Inflammatory macrophage (primary cell): ENCODE measurements at places on chromosomes 3 and 15.
A peak's percentile ranks its signal among the peaks of the same experiment; 100 is the strongest.

DNA sequence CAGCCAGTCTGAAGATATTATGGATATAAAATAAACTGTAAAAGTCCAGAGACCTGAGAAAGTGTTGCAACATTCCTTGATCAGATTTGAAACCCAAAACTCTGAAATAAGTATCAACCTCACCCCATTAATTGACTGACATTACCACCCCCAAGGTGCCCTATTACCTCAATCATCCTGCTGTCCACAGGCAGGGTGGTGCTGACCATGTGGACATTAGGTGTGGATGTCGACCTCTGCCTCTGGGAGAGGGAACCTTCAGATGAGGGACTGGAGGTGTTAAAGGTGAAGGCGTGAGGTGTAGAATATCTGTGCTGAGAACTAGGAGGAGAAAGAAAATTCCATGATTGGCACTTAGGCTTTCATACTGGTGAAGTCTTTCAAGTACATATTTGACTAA is 47.1 kb downstream of the MKRN2 start:
- no peak for DNase-seq

DNA sequence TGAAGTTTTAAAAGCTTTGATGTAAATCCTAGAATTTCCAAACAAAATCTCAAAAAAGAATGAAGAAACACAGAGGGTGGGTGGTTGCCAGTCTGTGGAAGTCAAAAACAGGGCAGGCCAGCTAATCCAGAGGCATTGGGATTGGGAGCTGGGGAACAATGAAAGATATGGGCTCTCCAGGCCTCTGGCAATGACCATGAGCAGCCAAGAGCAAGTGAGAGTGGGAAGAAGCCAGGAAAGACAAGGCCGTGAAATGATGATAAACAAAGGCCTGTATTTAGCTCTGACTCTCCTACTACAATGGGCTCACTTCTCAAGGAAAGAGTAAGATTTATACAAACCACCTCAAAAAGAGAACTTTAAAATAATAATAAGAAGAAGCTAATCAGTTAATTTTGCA is 248.5 kb downstream of the ZMAT3 start:
- DNase-seq: no peak

DNA sequence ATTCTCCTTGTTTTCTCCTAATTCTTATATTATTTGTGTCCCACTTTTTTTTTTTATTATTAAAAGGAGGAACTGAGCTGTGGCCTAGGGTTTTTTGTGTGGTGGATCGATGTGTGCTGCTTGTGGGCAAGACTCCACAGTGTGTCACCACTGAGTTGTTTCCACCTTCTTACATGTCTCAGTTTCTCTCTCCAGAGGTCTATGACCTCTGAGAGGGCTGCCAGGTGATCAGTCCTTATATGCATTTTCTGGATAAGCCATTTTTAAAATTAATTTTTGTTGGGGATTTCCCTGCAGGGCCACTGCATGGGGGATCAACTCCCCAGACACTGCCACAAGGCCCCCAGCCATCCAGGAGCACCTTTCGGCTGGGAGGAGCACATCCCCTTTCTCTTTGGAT is 27.8 kb downstream of the IQCF6 start:
- no peak for DNase-seq

GRCh38 chr15:58010983-58011382 is 54.5 kb downstream of the ALDH1A2 start:
- DNase-seq: no peak

DNA sequence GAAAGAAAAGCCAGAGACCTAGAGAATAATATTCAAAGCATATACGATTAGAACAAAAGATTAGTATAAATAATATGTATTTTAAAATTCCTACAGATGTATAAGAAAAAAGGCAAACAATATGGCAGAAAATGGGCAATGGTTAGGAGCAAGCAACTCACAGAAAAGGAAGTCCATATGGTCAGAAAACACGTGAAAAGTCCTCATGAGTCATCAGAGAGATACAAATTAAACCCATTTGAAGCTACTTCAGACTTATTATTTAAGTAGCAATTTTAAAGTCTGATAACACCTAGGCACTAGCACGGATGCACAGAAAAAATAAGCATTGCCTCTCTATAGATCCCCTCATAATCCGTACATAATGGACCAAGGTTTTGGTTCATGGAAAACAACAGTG is 25.6 kb downstream of the SLC7A14 start:
- no peak for DNase-seq

DNA sequence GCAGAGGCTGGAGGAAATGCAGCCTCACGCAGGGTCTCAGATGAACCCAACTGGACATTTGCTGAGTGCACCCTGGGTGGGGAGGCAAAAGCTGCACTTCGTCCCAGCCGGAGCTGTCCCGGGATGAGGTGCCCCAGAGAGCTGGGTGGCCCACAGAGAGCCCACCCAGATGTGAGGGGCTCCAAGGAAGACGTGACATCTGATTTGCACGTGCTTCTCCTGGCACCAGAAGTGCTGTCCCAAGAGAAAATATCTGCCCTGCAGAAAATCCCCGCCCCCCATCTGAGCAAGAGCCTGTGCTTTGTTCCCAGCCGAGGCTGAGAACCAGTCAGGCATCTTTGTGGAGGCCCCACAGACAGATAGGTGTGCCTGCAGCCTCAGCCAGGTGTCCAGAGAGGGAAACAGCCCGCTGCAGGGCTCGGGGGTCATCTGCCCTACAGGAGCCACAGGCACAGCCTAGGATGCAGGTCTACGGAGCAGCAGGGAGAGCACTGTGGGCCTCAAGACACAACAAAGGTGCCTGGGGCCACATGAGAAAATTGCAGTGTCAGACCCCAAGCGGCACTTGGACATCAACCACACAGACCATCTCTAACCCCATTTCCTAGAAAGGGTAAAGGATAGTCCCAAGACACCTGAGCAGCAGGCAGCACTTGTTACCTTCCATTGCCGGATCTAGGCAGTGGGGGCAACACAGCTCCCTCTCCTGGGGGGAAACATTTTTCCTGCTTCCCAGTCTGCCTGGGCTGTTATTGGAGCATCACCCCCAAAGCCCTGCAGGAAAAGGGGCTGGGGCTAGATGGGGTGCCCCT is 5.8 kb downstream of the TMIE start:
- DNase-seq: no peak

DNA sequence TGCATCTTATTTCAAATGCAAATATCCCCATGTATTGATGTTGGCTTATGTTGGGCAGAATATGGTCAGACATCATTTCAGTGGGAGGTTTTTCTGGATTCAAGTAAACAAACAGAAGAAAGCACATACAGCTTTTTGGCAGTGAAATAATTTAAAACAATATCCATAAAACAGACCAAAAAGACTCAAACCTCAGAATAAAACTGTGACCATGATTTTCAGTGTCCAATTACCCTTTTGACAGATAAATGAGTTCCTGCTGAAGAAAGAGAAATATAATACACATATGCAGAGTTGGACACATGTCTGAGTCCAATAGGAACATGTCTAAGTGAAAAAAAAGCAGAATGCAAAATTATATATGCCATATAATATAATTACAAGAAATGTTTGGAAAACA is 39.1 kb downstream of the PXK start:
- DNase-seq: no peak

- DNase-seq: no peak
Observed at GRCh38 chr3:197561926-197562325, 6.2 kb upstream of the BDH1 start.

- no peak for DNase-seq
Observed at GRCh38 chr15:25801586-25802284, 61.4 kb downstream of the ATP10A start.

DNA sequence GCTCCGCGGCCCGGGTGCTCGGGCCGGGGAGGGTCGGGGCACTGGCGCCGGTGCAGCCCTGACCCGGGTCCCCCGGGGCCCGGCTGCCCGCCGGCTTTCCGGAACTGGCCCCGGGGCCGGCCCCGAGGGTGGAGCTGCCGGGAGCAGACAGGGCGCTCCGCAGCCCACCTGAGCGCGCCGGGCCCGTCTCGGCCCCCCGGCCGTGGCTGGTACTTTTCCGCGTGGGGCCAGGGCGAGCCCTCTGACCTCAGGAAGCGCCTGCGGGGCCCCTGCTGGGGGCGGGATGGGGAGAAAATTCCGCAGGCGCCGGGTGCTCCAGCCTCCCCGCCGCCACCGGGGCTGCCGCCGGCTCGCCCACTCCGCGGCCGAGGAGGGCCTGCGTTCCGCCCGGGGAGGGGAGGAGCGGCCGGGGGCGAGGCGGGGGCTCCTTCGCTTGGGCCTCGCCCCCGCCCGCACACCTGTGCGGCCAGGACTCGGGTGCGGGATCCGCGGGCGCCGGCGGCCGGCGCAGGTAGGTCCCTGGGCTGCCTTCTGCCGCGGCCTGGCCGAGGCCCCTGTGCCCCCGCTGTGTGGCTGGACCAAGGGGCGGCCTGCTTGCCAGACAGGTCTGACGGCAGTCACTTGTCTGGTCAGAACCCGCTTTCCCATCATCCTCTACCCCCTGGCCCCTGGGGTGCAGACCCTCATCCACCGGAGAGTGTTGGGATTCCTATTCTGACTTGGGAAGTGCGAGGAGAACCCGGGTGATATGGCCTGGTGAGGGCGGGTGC is 3.5 kb downstream of the FURIN start:
- DNase-seq: no peak

DNA sequence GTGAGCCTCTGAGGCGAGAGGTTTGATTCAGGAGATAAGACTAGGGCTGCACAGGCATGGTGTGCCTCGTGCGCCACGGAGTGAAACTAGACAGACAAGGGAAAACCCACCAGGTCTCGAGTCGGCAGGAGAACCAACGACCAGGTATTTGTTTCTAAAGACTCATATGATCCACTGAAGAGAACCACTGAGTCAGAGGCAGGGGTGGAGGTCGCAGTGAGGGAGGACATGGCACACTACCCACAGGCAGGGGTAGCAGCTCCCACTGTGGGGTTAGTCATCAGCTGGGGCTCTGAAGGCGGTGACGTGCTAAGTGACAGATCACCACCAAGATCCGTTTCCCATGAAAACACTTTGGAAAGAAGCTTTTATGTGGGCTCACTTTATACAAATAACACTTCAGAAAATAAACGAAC is 45.7 kb downstream of the CHSY1 start:
- DNase-seq: peak; percentile 49

GRCh38 chr3:124664804-124665203 is 65.4 kb upstream of the UMPS start:
- DNase-seq: no peak

DNA sequence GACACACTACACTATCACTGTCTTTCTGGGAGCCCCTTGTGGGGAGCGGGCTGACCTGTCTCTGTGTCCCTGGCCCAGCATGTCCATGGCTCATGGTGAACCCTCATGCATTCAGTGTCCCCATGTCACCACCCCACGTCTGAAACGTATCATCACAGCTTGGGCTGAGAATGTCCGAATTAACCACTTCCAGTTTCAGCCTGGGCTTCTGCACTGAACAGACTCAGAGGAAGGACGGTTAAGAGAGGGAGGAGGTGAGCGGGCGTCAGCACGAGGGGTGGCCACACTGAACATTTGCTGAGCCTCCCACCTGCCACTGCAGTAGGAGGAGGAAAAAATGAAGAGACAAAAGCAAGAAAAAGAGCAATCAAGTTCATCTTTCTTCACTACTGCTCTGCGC is 30.5 kb downstream of the ATP2B2 start:
- peak; percentile 62 for DNase-seq

DNA sequence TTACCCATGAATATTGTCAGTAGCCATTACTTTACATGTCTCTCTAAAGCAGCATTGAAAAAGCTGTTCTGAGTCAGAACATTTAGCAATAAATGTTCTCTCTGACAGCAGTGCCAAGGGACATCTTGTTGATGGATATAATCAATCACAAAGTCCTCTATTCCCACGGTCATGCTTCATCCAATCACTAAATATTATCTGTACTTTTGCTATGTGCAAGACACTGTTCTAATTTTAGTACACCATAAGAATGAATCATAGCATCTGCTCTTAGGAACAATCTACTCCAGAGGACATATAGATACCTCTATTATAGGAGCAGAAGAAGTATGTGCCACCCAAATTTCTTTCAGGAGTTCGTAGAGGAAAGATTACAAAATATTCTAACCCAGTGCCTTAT is 142.5 kb upstream of the MBNL1 start:
- no peak for DNase-seq

- DNase-seq: no peak
Observed at GRCh38 chr3:54861248-54862067, 66.4 kb downstream of the LRTM1 start.

DNA sequence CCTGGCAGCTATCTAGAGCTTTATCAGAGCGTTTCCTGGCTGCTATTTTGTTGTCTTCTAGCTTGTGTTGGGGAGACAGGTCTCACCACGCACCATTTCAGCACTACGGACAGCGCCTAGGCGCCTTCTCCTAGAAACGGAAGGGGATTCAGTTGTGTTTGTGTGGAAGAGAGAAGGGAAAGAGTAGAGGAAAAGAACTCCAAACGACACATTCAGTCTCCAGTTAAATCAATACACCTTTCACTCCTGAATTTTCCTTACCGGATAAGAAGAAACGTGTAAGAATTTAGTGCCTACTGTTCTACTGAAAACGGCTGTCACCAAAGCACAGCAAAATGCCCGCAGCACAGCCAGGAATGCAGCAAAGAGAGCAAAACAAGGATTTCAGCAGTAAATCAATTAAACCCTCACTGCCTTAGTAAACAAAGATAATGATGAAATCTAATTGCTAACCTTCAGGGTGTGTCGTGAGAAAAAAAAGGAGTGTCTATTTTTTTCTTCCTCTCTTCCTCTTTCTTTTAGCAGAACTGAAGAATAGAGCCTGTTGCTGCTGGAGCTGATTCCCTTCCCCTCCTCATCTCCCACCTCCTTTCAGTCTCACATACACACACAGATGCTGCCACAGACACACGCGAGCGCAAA is 412 bp upstream of the CTXN2 start:
- peak; percentile 22 for DNase-seq

- DNase-seq: no peak
Observed at GRCh38 chr3:160758929-160759577, 3.0 kb downstream of the PPM1L start.

DNA sequence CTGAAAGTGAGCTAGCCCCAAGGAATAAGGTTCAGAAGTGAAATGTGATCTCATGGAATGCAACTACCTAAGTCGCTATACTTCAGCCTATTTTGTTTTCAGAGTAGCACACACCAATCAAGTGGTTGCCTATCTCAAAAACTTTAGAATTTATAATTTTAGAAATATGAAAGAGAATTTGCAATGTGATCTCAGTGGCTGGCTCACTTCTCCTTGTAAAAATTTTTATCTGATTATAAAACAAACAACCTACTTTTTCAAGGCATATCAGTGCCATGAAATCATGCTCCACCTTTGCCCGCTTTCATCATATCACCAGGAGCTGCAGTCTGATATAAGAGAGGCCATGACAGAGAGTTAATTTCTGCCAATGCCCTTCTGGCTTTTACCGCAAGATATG is 47.3 kb downstream of the CLDN11 start:
- no peak for DNase-seq

GRCh38 chr15:52787123-52787503 is 3.0 kb downstream of the ONECUT1 start:
- DNase-seq: no peak

GRCh38 chr15:84822653-84823281 is 5.6 kb downstream of the ALPK3 start:
- no peak for DNase-seq

GRCh38 chr3:185960522-185961288 is 22.9 kb upstream of the TRA2B start:
- DNase-seq: peak; percentile 32

GRCh38 chr3:24828011-24828410 is 333.4 kb upstream of the THRB start:
- no peak for DNase-seq

- no peak for DNase-seq
Observed at GRCh38 chr3:15092686-15093085, 6.3 kb downstream of the RBSN start.

GRCh38 chr15:63260791-63261190 is 16.6 kb upstream of the APH1B start:
- no peak for DNase-seq

GRCh38 chr15:65612616-65612946 is 1.6 kb upstream of the INTS14 start:
- DNase-seq: peak; percentile 73
